Activated CD4-positive, alpha-beta T cell treated with anti-CD3 and anti-CD28 coated beads for 36 hours (primary cell): ENCODE measurements at places on chromosomes 6 and 20. TPM values are rescaled to one million over a fixed set of nuclear protein-coding genes. Genes with fewer than 3 reads are reported as not detected.

CTAGE9 gene
- total RNA-seq, result not detected

CD83 gene
- 22.0 TPM for total RNA-seq

TUBB2B gene
- 0.09 TPM for total RNA-seq

PSORS1C2 gene
- total RNA-seq, result not detected

FKBP5 gene
- total RNA-seq, result 141 TPM

- H3K36me3 ChIP-seq, result no peaks in the 10 kb centered on the region
- H3K27me3 ChIP-seq, result no peaks in the 10 kb centered on the region
- H3K4me3 ChIP-seq, result no peak overlapping the region
- no peaks in the 10 kb centered on the region for H3K4me1 ChIP-seq
- DNase-seq, result no peak
Observed at GRCh38 chr20:9179193-9179802, 110.4 kb downstream of the PLCB4 start.

DNA sequence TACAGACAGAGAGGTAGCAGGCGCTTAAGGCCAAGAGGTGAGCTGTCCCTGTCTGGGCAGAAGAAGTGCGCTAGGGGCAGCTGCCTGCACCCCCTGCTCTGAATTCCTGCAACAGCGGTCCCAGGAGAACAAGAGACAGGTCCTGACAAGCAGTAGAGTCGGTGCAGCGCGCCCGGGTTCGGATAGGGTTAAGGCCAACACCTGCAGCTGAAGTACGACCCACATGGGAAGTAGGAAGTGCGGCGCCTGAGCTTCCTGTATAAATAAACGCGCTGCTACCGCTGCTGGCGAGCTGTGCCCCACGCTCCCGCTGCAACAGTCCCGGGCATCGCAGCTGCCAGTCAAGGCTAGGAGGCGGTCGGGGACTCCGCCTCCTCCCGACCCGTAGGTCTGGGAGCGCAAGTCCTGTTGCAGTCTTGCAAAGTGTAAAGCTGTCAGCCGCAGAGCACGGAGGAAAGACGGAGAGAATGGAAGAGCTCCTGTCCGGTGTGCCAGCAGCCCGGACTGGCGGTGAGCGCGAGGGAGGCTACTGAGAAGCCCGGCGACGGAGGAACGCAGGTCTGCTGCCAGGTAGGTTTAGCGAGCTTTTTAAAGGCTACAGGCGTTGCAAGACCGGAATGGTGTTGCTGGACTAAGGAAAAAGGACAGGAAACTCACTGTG lies at the start of gene RNF144B:
TSS of gene RNF144B (plus strand) at position 290 of the 661 bp plus-strand sequence. CDS start 12,185 bp downstream, outside the sequence.
- peak within 1 kb of the TSS; percentile 79 for H3K27ac ChIP-seq
- H3K36me3 ChIP-seq, result no peaks in the 10 kb centered on the region
- H3K4me1 ChIP-seq, result peaks cover 41% of the 10 kb centered on the region
- peak; percentile 79 for DNase-seq

- no peak overlapping the region for H3K4me3 ChIP-seq
- no peak for DNase-seq
- H3K27ac ChIP-seq, result no peak overlapping the region
- no peaks in the 10 kb centered on the region for H3K36me3 ChIP-seq
- H3K4me1 ChIP-seq, result no peaks in the 10 kb centered on the region
- no peaks in the 10 kb centered on the region for H3K27me3 ChIP-seq
Observed at GRCh38 chr6:51365566-51365965, 546.9 kb downstream of the TFAP2B start.

DNA sequence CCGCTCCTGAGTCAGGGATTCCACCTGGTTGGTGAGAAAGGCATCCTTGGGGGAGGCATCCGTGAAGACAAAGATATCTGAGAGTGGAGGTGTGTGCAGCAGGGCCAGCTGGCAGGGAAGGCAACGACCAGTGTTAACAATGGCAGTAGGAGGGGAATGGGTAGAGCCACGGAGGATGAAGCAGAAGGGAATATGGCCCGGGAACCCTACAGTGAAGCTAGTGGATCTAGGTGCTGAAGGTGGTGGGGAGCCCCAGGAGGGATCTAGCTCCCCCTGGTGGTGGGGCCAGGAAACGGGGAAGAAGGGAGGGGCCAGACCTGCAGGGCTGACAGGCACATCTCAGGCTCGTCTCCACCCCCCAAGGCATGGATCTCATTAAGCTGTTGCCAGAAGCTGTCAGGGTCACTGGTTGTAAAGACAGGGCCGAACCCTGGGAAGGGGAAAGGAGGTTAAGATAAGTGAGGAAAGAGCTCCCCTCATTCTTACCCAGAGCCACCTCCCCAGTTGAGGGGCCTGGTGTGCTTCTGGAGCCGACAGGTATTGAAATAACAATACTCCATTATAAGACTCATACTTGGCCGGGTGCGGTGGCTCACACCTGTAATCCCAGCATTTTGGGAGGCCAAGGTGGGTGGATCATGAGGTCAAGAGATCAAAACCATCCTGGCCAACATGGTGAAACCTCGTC lies 7.3 kb downstream of the VWA7 start:
- no peaks in the 10 kb centered on the region for H3K27me3 ChIP-seq
- H3K36me3 ChIP-seq, result peaks cover 7% of the 10 kb centered on the region
- DNase-seq, result peak; percentile 91
- no peak overlapping the region for H3K4me3 ChIP-seq
- H3K27ac ChIP-seq, result peak overlapping the region; percentile 80

DNA sequence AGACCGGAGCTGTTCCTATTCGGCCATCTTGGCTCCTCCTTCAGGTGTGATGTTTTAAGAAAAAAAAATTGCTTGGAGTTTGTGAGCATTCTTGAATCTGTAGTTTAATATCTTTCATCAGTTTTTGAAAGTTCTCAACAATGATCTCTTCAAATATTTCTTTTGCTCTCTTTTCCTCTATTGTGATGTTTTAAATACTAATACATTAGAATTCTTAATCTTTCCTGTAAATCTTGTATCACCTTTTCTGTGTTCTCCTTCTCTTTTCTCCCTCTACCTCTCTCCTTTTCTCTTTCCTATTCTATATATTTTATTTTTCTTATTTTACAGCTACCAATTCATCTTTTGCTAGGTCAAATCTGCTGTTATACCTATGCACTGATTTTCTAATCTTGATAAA lies 212.3 kb downstream of the RPS12 start:
- no peak overlapping the region for H3K4me3 ChIP-seq
- H3K36me3 ChIP-seq, result no peaks in the 10 kb centered on the region
- no peaks in the 10 kb centered on the region for H3K27me3 ChIP-seq
- no peak for DNase-seq
- no peaks in the 10 kb centered on the region for H3K4me1 ChIP-seq

DNA sequence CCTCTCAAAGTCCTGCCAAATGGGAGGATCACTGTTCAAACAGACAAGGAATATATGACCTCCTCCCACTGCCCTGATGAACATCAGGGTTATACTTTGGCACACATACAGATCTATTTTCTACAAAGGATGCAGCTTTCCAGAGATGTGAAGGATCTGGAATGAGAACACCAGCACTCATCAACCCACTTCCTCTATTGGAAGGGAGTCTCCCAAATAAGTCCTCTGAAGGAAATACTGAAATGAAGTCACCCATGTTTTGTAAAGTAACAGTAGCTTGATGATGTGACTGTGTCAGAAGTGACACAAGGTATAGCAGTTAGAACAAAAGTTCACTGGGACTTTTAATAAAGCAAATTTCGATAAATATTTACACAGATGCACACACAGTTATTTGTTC lies 104.9 kb downstream of the OGFRL1 start:
- no peak for DNase-seq
- H3K36me3 ChIP-seq, result no peaks in the 10 kb centered on the region
- H3K4me1 ChIP-seq, result peaks cover 4% of the 10 kb centered on the region
- no peak overlapping the region for H3K4me3 ChIP-seq

GRCh38 chr20:1255675-1256074 lies 10.4 kb upstream of the SNPH start:
- no peaks in the 10 kb centered on the region for H3K36me3 ChIP-seq
- peaks cover 5% of the 10 kb centered on the region for H3K4me1 ChIP-seq
- DNase-seq, result no peak
- H3K27ac ChIP-seq, result no peak overlapping the region
- peaks cover 2% of the 10 kb centered on the region for H3K27me3 ChIP-seq

DNA sequence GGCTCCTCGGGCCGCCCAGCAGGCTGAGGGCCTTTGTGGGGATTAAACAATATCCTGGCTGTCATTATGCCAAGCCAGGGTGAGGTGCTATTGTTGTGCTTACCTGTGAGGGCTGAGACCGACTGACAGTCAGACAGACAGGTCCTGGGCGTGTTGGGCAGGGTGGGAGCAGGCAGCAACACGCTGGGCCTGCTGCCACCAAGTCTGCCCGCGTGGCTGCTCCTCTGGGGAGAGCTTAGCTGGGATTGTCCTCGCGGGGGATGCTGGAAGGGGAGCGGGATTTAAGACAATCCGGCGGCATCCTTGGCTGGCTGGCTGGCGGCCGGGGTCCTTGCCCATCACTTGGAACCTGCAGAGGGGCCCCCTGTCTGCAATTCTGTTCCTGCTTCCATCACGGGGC lies 20.0 kb downstream of the ITPR3 start:
- peaks cover 23% of the 10 kb centered on the region for H3K4me1 ChIP-seq
- H3K36me3 ChIP-seq, result peaks cover 20% of the 10 kb centered on the region
- H3K4me3 ChIP-seq, result no peak overlapping the region

DNA sequence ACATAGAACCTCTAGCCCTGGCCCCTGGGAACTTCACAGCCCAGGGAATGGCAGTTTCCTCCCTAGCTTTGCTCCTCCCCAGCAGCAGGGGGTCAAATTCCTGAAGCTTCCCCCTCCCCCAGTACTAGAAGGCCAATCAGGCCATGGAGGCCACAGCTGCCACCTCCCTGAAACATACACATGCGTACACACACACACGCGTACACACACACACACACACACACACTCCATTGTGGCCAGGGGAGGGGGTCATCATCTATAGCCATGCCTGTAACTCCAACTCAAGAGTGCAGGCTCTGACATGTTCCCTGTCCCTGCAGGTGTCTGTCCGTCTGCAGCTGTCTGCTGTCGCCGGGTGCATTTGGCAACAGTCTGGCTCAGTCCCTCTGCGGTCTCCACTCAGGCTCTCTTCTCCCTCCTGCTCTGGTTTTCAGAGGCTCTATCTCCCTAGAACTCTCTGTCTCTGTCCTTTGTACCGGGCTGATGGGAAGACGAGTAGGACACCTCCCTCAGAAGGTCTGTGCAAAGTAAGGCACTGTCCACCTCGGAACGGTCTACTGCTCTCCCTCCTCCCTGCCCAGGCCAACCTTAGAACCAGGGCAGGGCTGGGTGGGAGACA lies 1.4 kb downstream of the LRFN2 start:
- H3K36me3 ChIP-seq, result no peaks in the 10 kb centered on the region
- no peak for DNase-seq
- peaks cover 8% of the 10 kb centered on the region for H3K4me1 ChIP-seq
- H3K27me3 ChIP-seq, result peaks cover 36% of the 10 kb centered on the region
- H3K4me3 ChIP-seq, result peak overlapping the region; percentile 42

DNA sequence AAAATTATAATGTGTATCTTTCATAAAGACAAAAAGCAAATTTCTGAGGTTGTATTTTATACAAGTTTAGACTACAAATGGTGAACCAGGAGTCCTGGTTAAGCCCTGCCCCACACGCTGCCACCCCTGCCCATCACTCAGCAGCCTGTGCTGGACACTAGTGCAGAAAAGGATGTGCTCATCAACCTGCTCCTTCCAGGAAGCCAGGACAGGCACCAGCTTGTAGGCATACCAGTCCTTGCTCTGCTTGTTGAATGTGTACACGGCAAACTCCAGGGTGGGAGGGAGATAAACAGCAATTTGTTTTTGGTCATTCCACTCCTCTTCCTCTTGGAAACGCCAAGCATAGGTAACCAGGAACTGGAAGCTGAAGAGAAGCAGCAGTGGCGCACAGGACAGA lies 18.1 kb downstream of the CST9L start:
- no peak for DNase-seq
- no peak overlapping the region for H3K4me3 ChIP-seq
- H3K27me3 ChIP-seq, result no peaks in the 10 kb centered on the region
- H3K4me1 ChIP-seq, result no peaks in the 10 kb centered on the region

DNA sequence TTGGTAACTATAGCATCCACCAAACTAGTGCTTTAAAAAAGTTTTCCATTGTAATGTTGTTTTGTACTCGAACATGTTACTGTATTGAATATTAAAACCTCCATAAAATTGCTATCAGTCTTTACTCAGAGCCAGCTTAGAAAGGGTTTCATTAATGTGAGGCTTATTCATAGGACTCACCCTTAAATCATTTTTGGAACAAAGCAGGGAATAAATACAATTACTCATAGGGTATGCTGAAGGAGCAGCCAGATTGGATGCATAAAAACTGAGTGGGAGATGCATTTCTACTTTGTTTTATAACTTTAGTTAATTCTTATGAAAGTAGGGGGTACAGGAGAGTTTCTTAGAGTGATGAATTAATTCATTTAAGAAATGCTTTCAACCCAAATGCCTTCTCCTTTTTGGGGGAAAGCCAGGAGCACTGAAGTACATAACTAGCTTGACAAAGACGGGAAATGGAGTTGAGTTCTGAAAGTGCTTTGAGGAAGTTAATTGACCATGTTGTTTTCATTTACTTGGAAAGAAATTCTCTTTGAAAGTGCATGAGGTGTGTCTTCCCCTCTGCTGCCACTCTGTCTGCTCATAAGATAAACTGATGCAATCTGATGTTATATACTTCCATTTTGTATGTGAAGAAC lies 90.3 kb downstream of the RNF144B start:
- H3K36me3 ChIP-seq, result no peaks in the 10 kb centered on the region
- no peak overlapping the region for H3K27ac ChIP-seq
- H3K27me3 ChIP-seq, result peaks cover 9% of the 10 kb centered on the region
- H3K4me1 ChIP-seq, result peaks cover 8% of the 10 kb centered on the region

DNA sequence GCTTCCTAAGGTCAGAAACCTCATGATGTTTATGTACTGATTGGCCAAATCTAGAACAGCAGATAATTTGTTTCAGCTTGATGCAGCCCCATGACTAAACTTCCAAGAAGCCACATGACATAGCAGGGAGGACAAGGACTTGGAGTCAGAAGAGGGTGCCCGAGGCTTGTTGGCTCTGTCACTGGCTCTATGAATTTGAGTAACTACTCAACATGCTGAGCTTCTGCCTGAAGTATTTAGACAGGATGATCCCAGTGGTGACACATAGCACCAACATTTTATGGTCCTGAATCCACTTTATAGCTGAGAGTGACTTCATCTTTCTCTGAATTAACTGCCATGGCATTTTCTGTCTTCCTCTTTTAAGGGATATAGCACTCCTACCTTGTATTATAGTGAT lies 13.5 kb upstream of the TBX18 start:
- peaks cover 3% of the 10 kb centered on the region for H3K4me1 ChIP-seq
- H3K36me3 ChIP-seq, result no peaks in the 10 kb centered on the region
- H3K27me3 ChIP-seq, result peaks cover 39% of the 10 kb centered on the region

GRCh38 chr6:67558985-67559384 lies 1076.1 kb upstream of the ADGRB3 start:
- no peak for DNase-seq
- H3K27ac ChIP-seq, result no peak overlapping the region
- no peaks in the 10 kb centered on the region for H3K4me1 ChIP-seq
- H3K4me3 ChIP-seq, result no peak overlapping the region
